ENCODE measurements at places on chromosomes 6 and 20.

DNA sequence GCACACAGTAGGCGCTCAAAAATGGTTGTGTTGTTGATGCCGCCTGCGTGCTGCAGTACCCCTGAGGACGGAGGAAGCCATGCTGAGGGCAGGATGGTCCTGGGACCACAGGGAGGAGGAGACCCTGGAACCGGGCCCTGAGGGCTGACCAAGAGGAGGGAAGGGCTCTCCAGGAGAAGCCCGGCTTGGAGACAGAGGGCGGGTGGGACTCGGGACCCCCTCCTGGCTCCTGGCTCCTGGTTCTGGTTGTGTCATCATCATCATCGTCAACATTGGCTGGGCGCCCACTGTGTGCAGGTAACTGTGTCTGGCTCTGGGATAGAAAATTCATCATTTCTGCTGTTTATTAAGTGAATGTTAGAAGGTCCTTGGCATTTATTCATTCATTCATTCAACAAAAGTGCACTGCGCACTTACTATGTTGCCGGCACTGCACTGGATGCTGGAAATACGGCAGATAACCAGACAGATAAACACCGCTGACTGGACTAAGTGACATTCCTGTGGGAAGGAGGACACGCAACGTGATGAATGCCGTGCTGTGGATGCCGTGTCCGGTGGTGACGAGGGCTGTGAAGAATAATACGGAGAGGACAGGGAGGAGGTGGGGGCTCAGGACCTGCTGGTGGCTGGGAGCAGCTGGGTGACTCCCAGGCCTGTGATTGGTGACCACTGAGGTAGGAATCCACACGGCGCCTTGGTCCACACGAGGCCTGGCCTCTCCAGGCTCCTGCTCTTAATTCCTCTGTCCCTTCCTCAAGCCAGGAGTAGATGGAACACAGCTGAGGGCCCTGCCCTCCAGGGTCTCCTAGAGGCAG is 35.3 kb downstream of the SPDEF start:
- DNase-seq, result no peak

DNA sequence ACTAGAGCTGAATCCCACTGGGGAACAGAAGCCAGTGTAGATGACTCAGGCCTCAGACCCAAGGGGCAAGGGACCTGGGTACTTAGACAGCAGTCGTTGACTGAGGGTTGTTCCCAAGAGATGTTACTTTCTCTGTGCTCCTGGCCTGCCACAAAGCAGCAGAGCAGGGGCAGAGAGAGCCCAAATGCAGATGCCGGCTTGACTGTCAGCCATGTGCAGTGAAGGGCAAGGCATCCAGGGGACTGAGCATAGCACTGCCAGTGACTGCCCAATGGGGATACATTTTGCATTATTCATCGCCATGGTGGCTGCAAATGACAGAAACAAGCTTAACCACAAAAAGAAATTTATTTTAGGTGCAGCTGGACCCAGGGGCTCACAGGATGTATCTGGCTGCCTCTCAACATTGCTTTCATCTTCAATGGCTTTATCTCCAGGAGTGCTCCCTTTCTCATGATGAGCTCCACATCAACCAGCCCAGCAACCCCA is 7.6 kb upstream of the TP53RK start:
- no peak for DNase-seq

- DNase-seq, result peak; percentile 41
Measured at GRCh38 chr20:63223121-63223825, 7.3 kb upstream of the YTHDF1 start.

GRCh38 chr6:53295176-53295575 is 53.6 kb downstream of the ELOVL5 start:
- DNase-seq, result no peak

DNA sequence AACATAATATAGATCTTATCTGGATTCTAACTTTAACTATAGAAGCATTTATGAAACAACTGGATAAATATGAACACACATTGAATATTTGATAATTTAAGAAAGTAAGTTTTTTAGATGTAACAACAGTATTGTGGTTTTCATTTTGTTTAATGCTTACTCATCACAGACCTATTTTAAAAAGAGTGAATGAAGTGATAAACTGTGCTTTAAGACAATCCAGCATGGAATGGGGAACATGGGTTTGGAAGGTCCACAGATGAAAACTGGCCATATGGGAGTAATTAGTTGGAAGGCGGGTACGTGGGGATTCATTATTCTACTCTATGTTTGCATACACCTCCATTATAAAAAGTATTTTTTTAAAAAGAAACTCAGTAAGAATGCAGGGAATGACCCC is 21.2 kb downstream of the EPB41L2 start:
- peak; percentile 39 for DNase-seq

- DNase-seq, result no peak
Measured at GRCh38 chr6:150711584-150712504, 112.2 kb downstream of the PLEKHG1 start.

- DNase-seq, result no peak
Measured at GRCh38 chr6:33416386-33417127, 1.4 kb downstream of the CUTA start.

- DNase-seq, result peak; percentile 80
Measured at GRCh38 chr6:97240222-97240621, 42.8 kb downstream of the MMS22L start.

GRCh38 chr20:3786126-3786484 is 435 bp downstream of the CENPB start:
- peak; percentile 57 for DNase-seq

- no peak for DNase-seq
Measured at GRCh38 chr20:1871807-1872458, 23.3 kb upstream of the SIRPA start.

DNA sequence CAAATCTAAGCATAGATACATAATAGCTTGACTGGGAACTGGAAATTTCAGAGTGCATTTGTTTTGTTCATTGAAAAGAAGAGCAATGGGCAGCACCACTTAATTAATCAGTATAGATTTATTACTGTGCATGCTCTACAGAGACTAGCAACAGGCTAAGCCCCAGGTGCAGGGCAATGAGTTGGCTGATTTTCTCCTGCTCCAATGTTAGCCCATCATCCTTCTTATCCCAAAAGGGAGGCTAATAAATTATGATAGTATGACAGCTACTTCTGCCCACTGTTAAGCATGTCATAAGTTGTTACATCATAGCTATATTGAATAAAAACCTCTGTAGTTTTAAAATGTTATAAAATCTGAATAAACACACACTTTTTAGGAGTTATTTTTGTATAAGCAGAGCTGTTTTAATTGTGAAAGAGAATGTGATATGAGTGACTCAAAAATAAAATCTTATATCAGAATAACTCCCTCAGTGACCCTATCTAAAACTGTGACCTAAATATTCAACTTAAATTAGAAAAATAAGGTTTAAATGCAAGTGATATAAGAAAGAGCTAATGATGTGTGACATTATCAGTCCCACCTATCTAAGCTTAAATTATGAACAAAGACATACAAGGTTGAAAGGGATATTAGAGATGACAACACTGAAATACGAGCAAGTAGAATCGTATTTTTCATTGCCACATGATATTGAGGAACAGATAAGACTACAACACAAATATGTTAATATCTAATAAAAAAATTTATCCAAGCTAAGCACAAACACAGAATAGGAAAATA is 967.3 kb upstream of the ADGRB3 start:
- DNase-seq, result no peak

GRCh38 chr20:36120991-36121390 is 33.5 kb upstream of the EPB41L1 start:
- no peak for DNase-seq

DNA sequence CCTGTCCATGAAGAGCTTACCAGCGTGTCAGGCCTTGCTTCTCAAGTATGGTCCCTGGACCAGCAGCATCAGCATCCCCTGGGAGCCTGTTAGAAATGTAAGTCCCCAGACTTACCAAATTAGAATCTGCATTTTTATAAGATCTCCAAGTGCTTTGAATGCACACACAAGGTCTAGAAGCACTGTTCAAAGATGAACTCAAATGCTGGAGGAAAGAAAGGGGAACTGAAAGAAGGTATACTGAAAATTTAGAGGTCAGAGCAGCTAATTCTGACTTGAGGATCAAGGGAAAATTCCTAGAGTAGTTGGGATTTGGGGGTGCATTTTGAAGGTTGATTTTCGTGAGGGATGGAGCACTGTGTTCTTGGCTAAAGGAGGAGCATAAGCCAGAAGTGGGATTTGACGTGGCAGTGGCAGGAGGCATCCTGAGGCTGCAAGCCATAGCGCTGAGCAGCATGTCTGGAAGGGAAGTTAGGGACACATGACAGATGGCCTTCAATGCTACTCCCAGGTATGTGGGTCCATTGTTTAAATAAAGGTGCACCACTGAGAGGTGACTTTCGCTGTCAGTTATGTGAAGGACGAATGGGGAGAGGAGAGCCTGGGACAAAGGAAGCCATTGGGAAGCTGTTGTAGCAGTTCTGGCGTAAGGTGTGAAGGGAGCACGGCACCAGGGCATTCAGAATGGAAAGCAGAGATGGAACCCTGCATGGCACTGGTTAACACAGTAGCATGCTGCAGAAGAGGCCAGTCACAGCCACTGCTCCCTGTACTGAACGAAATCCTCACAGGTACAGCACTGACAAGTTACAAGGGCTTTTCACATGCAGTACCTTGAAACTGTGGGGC is 36.2 kb downstream of the ARMC2 start:
- DNase-seq, result no peak

- DNase-seq, result peak; percentile 54
Measured at GRCh38 chr6:36924131-36924530, 30.4 kb upstream of the PI16 start.

DNA sequence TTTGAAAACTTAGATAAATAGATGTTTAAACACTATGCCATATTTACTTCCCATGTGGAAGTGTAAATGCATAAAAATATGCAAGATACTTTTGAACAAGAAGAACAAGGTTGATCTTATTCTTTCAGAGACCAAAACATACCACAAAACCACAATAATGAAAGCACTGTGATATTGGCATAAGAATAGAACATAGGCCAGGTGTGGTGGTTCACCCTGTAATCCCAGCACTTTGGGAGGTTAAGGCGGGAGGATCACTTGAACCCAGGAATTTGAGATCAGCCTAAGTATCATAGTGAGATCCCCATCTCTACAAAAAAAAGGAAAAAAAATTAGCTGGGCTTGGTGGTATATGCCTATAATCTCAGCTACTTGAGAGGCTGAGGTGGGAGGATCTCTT is 66.5 kb downstream of the KCNS1 start:
- DNase-seq, result no peak

- DNase-seq, result no peak
Measured at GRCh38 chr6:9606435-9607134, 808.3 kb downstream of the TFAP2A start.

DNA sequence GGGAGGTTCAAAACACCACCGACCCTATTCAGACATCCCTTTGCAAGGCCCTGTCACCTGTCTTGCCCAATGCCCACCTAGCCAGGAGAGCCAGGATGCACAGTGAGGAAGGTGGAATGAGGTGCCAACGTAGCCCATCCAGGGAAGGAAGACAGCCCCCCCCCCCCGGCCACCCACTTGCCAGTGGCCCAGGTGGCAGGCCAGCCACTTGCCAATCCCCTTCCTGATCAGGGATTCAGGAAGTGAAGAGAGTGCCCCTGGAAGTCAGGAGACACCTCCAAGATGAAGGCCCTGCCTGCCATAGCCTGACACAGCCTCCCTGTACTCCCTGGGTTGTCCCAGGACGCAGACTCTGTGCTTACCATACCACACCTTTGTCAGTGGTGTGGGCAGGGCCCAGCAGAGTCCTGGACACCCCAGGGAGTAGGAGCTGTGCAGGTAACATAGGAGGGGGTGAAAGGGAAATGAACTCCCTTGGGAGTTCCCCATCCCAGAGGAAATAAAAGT is 54.7 kb downstream of the MRPL14 start:
- DNase-seq, result no peak

- peak; percentile 51 for DNase-seq
Measured at GRCh38 chr6:125791151-125791819, 525 bp downstream of the NCOA7 start.

DNA sequence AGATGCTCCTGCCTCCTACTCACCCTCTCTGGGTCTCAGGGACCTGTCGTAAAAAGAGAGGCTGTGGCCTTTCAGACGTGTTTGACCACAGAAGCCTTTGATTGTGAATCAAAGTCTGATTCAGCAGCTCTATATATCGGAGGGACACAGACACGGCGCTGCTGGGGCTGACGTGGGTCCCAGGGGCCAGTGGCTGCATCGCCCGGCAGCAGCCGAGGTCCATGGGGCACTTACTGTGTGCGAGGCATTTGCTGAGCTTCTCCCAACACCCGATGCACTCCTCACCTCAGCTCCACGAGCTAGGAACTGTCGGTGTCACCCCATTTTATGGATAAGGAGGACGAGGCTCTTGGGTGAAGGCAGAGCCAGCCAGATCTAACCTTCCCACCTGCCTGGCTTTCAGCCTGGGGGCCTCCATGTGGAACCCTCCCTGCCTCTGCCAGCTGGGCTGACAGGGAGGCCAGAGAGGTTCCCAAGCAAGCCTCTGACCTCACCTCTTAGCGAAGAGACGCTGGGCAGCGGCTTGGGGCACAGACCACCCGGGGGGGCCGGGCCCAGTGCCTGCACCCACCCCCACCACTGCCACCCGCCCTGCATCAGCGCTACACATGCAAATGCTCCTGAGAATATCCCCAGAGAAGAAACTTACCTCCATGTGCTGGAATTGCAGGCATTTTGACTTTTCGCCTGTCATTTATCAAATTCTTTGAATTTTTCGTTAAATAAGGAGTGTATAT is 19.9 kb downstream of the PMEPA1 start:
- no peak for DNase-seq

Measured in EL (cell line).